Effector memory CD8-positive, alpha-beta T cell (primary cell): ENCODE measurements at places on chromosomes 2 and 18.

GRCh38 chr2:52632543-52632942, 1135.1 kb upstream of the CHAC2 start:
- no peak overlapping the region for H3K27ac ChIP-seq
- peaks cover 2% of the 10 kb centered on the region for H3K36me3 ChIP-seq
- H3K4me1 ChIP-seq, result no peaks in the 10 kb centered on the region
- H3K27me3 ChIP-seq, result no peaks in the 10 kb centered on the region
- H3K4me3 ChIP-seq, result no peak overlapping the region
- no peak for DNase-seq

DNA sequence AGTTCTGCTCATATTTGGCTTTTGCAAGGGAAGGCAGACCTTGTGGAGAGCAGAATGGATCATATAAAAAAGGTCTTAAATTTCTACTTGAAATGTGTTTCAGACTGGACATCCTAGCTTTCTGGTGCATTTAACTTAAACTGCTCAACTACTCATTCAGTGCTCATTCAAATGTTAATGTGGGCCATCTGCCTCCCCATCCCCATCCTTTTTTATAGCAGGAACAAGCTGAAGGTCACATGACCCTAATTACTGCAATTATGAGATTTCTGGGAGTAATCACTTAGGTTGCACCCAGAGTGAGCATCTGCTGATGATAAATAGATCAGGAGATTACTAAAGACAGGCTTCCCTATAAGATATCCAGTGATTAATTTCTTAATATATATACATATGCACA, 96.1 kb downstream of the MAP2 start:
- H3K4me3 ChIP-seq, result no peak overlapping the region
- no peaks in the 10 kb centered on the region for H3K4me1 ChIP-seq
- H3K27me3 ChIP-seq, result no peaks in the 10 kb centered on the region
- DNase-seq, result no peak
- no peaks in the 10 kb centered on the region for H3K36me3 ChIP-seq

DNA sequence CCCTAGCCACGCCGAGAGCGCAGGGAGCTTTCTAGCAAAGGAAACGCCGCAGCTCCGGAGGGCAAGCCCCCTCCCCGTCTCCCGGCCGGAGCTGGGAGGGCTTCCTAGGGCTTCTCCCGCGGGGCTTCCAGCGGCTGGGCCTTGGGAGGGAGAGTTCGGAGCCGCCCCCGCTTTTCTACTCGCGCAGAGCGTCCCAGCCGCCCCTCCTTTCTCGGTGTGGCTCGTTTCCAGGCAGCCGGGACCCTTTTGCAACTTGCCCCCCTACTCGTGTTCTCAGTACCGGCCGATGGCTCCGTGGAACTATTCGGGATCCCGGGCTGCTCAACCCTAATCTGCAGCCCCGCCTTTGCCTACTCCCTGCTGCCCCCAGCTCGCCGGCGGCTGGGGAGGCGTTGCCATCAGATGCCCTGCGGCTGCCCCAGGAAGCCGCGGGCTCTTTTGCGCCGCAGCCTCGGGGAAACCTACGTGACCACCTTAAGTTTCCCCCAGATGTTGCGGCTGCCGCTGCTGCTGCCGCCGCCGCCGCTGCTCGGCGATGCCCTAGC, 1.5 kb upstream of the NR4A2 start:
- DNase-seq, result peak; percentile 29
- H3K27ac ChIP-seq, result peak overlapping the region; percentile 100
- H3K4me3 ChIP-seq, result peak overlapping the region; percentile 98
- H3K27me3 ChIP-seq, result peaks cover 15% of the 10 kb centered on the region

DNA sequence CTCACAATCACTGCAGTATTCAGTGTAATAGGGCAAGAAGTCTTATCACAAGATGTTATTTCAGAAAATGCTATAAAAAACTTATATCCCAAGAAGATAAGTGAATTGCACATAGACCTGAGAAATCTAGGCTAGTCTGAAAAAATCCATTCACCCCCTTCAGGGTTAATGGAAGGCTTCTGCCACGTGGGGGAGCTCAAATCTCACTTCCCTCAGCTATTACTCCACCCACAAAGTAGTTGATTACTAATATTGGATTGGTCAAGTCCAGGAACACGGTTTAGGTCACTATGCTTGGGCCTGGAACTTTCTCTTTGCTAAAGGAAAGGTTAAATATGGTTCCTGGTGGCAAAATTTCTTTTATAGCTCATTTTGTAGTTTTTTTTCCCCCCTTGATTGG, 51.2 kb upstream of the ADAM23 start:
- H3K36me3 ChIP-seq, result no peaks in the 10 kb centered on the region
- peaks cover 6% of the 10 kb centered on the region for H3K27me3 ChIP-seq
- no peak overlapping the region for H3K27ac ChIP-seq
- DNase-seq, result no peak
- no peaks in the 10 kb centered on the region for H3K4me1 ChIP-seq
